ENCODE measurements at places on chromosomes 12 and 14.
A peak's percentile ranks its signal among the peaks of the same experiment; 100 is the strongest.

- no peak for DNase-seq
These were observed 522.0 kb upstream of the SEL1L start for GRCh38 chr14:82055515-82056115.

DNA sequence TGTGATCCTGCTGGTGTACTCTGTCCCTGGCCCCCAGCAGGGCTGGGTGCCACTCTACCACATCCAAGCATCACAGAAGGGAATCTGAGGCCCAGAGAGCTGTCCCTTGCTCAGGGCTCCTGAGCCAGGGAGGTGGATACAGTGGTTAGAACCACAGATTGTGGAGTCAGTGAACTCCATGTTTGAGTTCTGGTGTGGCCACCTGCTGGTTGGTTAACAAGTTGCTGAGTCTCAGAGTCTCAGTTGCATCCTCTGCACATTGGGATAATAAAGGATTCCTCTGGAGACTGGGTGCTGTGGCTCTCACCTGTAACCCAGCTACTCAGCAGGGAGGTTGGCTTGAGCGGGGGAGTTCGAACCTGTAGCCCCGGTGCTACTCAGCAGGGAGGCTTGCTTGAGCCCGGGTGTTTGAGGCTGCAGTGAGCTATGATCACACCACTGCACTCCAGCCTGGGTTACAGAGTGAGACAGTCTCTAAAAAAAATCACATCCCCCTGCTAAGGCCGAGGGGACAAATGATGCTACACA, 39.4 kb downstream of the MVK start:
- DNase-seq, result peak; percentile 8

- peak; percentile 96 for DNase-seq
These were observed 391.2 kb downstream of the RAD51B start for GRCh38 chr14:68210729-68211299.

DNA sequence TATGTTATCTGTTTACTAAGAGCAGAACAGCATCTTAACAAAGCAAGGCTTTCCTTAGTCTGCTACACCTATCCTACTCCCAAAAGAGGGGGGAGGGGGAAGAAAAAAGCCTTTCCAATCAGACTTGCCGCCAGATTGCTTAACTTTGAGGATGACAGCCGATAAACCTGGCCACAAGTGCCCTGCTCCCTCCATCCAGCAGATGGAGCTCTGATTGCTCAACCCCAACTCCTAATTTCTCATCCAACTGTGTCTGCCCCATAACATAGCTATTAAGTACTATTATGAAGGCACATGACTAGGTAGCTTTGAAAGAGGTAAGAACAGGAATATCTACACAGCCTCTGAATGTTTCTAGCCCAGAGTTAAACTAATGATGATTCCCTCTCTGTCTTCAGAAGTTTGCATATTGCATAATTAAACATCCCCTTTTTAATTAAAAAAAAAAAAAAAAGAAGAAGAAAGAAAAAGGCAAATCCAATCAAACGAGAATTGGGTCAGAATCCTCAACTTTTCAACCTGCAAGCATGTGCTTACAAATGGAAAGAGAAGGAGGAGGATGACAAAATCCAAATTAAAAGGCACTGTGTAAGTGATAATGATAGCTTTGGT, 247.4 kb downstream of the GALC start:
- DNase-seq, result peak; percentile 50

DNA sequence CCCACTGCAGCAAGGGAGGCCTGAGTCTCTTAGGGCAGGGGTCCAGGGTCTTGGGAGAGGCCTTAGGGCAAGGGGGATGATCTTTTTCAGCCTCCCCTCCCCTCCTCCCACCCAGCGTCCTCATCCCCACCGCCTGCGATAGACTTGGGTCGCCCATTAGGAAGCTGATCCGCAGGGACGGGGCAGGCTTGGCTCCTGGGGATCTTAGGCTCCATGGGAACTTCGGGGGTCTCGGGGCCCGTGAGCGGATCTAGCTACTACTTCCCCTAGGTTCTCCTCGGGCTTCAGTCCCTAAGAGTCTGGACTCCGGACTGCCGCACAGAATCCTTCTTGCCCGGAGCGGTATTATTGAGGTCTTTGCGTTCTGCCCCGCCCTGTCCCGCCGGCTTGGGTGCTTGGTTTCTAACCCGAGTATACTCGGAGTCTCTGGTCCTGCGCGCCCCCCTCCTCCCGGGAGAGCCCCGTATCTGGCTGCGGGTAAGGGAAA, 2.2 kb upstream of the PTHLH start:
- no peak for DNase-seq

DNA sequence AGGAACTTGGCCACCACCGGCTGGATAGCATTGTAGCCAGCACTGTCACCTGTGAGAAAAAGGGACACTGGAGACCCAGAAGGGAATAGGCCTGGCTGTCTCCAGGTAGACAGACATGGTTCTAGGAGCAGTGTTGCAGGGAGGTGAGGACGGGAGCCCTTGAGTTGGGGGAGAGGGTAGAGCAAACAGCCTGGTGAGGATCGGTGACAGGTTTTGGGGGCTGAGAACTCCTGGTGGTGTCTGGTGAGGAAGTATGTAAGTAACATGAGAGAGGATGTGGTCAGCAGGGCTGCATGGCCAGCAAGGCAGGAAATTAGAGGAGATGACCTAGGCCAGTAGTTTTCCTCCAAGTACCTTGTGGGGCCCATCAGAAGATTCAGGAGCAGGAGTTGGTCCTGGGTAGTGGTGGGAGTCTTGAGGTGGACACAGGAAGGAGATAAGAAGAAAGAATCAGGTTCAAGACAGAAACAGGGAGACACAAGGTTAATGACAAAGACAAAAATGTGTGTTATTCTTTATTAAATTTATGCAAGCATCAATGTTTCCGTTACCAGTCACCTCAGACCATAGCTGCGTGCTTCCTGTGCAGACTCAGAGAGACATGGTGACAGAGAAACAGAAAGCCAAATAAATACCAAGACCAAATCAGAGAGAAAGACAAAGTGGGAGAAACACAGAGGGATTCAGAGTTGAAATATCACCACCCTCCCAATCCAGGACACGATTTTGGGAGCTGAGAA, at the start of gene ARHGAP9:
Gene ARHGAP9, minus strand, starts transcription at position 491 of the 740 bp plus-strand sequence. Its CDS starts 460 bp downstream, at position 31.
- DNase-seq, result no peak

DNA sequence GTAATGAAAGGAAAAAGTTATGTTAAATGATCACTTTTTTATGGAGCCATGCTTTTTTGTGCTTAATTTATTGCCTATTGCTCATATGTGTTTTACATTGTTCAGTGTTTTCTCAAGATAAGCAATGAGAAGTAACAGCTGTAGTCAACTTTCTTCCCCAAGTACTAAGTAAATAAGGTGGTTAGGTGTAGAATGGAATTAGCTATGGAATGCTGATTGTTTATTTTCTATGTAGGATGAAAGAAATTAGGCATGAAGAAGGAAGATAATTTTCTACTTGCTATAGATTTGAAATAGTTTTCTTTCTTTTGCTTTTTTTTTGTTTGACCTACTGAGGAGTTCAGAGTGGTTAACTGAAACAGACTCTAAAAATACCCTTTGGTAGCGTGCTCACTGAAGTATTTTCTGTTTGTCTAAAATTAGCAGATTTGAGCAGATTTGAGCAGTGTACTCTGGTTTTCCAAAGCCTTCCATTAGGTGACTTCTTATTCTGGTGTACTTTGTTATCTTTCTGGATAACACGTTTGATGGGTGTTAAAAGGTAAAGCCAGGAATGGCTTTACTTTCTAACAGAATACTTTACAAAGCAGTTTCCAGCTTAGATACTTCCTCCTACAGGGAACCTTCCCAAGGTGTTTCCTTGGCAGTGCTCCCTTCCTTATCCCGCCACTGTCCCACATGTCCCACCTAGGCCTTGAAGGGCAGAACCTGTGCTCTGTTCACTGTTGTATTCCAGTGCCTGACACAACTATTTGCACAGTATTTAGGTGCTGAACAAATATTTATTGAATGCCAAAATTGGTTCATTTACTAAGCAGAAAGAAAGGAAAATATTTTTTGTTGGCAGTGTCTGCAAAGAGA, 56.0 kb downstream of the RASSF3 start:
- no peak for DNase-seq

DNA sequence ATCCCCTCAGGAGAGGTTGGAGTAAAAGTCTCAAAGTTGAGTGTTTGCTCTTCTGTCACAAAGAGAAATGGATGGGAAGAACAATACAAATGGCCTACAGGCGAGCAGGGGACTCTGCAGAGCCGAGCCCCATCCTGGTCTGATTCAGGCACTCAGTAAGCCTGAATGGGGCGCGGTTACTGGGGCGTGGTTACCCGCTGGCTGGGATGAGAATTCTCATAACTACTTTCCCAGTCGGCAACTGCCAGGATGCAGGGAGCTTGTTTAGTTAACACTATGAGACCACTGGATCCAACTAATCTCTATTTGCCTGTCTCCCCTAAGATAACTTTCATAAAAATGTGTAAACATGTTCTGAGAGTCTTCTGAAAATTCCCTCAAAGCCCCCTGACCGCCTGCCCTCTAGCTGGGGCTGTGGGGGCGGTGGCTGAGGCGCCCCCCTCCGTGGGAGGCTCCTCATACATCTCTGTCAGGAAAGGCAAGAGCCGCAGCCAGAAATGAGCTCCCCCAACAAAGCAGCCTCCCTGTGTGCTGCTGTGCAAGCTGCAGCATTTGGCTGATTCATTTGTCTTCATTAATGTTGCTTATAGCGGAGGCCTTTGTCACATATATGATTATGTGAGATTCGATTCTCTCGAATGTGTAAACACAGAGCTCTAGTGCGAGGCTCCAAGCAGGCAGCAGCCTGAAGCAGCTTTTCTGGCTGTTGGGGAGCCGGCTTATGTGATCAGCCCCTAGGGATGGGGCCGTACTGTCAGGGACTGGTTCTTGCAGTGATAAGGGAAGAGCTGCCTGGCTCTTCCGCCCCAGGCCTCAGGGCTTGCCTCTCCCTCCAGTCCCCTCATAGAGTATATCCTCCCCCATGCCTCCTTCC, 126.1 kb upstream of the ARHGAP5 start:
- DNase-seq, result peak; percentile 39

GRCh38 chr14:102955636-102956408, 33.4 kb downstream of the AMN start:
- DNase-seq, result peak; percentile 25

DNA sequence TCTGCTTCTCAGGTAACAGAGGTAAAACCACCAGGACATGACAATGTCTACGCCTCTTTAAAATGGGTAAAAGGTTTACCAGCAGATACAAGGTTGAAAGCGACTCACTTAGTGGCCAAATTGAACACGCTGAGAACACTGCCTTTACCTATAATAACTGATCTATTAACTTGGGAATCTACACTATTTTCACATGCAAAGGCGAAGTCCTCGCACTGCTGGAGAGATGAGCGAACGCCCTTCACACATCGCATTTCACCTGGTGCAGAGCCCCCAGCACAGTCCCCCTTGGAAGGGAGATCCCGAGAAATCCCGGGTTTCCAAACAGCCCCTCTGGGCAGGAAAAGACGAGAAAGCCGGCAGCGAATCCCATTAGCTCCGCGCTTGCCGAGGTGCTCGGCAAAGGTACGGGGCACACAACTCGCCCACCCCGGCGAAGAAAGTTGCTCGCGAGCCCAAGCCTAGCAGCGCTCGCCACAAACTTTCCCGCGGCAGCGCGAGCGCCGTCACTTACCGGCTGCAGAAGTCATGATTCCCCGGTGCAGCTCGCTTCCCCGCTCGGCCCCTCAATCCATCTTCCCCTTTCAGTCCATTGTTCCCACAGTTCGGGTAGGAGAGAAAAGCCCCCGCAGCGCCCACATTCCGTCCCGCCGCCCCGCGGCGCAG, 423 bp downstream of the FGD6 start:
- DNase-seq, result no peak

GRCh38 chr14:90630171-90630806, 185.9 kb downstream of the TTC7B start:
- DNase-seq, result no peak

DNA sequence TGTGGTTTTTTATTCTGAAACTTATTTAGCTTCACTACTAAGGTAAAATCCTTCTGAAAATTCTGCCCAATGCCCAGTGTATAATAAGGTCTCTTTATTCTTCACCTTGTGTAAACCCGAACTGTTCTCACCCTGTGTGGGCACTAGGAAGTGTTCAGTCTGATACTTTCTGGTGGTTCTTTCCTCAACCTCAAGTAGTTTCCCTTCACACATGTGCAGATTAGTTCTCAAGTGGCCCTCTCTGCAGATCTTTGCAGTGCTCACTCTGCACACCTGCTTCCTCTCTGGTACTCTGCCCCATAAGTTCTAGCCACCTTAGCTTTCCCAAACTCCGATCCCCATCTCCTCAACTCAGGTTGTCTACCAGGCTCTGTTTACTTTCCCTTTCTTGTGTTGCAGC, 61.6 kb downstream of the RAD51B start:
- DNase-seq, result no peak

- peak; percentile 67 for DNase-seq
These were observed 4.7 kb upstream of the HOXC10 start for GRCh38 chr12:53980104-53980801.

- DNase-seq, result no peak
These were observed 62.4 kb upstream of the BCL2L14 start for GRCh38 chr12:12008232-12008850.

DNA sequence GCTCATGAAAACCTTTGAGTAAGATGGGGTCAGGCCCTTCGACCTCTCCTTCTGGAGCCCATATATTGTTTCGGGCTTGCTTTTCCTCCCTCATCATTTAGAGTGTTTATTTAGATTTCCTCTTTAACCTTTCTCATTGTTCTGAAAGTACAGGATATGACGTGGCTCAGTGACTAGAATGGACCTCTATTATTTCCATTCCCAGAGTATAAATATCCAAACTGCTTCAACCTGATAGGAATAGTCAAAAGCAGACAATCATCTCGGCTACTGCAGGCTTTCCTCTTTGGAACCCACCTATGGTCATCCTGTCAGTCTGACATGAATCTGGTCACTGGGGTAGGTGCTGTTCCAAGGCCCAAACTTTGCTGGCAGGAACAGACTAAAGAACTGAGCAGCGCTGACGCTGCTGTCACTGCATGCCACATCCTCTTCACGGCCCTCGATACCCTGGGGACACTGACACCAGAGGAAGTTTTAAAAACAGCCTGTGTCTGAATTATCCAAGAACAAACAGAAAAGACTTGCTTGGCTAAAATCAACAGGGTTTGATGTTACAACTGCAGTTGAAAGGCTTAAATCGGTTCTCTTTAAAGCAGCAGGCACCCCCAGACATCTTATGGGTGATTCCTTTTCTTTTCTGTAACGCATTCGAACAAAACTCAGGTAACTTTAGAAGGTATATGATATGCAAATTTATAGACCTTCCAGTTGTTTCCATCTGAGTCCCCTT, 5.0 kb upstream of the DDX47 start:
- no peak for DNase-seq

DNA sequence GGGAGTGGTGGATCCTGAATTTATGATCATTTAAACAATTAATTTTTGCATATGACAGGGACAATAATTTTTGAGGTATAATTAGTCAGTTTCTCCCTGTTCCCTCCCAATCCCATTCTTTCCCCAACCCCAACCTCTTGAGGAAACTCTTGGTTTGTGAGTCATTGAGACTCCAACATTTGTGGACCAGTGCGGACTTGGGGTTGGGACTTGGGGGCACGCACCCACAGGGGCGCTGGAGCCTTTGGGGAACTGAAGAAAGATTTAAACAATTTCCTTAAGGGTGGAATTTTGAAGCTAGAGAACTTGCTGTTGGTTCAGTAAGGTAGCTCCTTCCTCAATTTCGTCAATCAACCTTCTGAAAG, 17.4 kb upstream of the PTGR2 start:
- no peak for DNase-seq

GRCh38 chr12:102401087-102401486, 79.3 kb downstream of the IGF1 start:
- no peak for DNase-seq

- peak; percentile 56 for DNase-seq
These were observed 105.8 kb downstream of the SPTSSA start for GRCh38 chr14:34356264-34356654.
